ENCODE measurements at places on chromosomes 3 and 15.

GRCh38 chr15:99545605-99546004, 20.2 kb upstream of the MEF2A start:
- DNase-seq, result no peak

GRCh38 chr3:39250116-39250747, 29.6 kb downstream of the CX3CR1 start:
- DNase-seq, result no peak

DNA sequence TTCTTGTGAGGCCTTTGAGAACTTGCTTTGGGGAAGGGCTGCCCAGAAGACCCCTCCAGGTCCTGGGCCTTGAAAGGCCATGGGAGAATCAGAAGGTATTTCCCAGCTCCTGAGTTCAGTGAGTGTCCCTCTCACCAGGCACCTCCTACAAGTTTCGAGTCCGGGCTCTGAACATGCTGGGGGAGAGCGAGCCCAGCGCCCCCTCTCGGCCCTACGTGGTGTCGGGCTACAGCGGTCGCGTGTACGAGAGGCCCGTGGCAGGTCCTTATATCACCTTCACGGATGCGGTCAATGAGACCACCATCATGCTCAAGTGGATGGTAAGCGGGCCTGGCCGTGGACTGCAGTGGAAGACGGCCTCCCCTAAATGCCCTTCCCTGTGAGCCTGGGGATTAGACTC, 68.3 kb downstream of the BOC start:
- no peak for DNase-seq

DNA sequence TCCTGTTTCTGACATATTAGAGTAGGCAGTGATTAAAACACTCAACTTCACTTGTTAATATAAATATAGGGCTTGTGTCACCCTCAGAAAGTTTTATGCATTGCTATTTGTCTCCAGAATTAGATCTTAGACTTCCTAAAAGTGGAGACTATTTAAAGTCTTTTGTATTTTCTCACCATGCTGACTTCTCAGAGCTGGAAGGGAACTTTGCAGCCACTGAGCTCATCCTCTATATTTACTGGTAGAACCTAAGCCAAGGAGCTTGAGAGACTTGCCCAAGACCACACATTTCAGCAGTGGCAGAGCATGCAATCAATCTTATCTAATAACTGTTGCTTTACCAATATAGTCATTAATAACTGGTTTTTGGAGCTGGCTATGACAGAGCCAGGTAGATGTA, 53.2 kb downstream of the STAC start:
- no peak for DNase-seq

DNA sequence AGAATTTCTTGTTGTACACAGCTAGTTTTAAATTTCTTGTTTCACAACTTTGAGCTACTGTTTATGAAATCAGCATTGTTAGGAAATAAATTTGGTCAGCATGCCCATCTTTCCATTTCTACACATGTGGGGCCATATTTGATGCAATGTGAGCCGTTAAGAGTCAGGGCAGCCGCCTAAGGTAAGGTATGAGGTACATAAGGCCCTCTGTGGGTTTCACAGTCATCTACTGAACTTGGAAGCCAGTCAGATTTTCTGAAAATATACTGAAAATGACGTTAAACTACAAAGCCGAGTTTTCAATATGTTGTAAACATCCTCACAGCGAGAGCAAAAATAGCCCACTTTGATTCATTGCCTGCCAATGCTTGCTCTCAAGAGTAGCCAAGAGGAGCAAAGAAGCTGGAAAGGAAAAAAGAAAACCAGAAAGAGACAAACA, 94.7 kb upstream of the PDZRN3 start:
- DNase-seq, result no peak

- DNase-seq, result no peak
Measured at GRCh38 chr15:61421470-61421869, 192.4 kb upstream of the RORA start.

DNA sequence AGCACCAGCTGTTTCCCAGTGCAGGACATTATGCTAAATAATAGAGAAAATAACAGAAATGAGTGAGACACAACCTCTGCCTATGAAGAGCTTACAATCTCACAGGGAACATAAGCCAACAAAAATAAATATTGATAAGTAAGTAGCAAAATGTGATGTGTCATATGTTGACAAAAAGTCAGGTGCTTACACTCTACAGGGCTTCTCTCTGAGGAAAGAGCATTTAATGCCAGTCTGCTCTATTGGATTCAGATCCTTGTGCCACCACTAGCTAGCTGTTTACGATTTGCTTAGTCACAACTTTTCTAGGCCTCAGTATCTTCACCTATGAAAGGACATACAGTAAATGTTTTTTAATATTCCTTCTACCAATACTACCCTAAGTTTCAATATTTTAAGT, 500.9 kb upstream of the NAALADL2 start:
- no peak for DNase-seq

DNA sequence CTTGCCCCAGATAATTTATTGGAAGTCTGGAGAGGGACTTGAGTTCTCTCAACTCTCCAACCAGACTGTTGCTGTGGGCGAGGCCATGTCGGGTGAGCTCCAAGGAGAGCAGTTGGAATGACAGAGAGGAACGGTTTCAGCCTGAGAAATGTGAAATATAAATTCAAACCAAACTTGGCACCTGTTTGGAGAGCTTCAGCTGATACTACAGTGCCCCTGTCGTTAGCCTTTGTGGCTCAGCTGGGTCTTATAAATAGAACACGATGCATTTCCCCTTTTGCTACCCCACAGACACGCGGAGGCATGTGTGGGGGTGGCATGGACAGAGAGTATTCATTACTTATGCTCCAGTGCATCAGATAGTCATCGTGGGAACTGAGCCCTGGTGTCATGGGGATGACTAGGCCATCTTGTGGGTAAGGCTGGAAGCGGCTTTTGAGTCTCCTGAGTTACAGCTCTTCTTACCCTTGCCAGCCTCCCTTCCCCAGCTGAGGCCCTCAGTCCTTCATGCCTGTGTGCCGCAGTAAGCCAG, 15.6 kb downstream of the SMAD3 start:
- DNase-seq, result no peak

DNA sequence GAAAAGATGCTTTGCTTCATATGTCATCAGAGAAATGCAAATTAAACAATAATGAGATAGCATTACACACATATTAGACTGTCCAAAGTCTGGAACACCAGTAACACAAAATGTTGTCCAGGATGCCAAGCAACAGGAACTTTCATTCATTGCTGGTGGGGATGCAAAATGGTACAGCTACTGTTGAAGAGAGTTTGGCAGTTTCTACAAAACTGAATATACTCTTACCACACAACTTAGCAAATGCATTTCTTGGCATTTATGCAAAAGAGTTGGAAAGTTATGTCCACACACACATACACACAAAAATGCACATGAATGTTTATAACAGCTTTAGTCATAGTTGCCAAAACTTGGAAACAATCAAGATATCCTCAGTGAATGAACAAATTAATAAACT, 195.2 kb upstream of the MME start:
- no peak for DNase-seq

- no peak for DNase-seq
Measured at GRCh38 chr15:74318376-74319137, 48.9 kb downstream of the CYP11A1 start.

Data from cortex of kidney (tissue), 1 donor.